ENCODE measurements at places on chromosomes 3 and 15.

GRCh38 chr15:61122647-61123375, 106.3 kb downstream of the RORA start:
- no peak for DNase-seq

- DNase-seq = no peak
Measured at GRCh38 chr15:96494505-96494904, 164.0 kb downstream of the NR2F2 start.

DNA sequence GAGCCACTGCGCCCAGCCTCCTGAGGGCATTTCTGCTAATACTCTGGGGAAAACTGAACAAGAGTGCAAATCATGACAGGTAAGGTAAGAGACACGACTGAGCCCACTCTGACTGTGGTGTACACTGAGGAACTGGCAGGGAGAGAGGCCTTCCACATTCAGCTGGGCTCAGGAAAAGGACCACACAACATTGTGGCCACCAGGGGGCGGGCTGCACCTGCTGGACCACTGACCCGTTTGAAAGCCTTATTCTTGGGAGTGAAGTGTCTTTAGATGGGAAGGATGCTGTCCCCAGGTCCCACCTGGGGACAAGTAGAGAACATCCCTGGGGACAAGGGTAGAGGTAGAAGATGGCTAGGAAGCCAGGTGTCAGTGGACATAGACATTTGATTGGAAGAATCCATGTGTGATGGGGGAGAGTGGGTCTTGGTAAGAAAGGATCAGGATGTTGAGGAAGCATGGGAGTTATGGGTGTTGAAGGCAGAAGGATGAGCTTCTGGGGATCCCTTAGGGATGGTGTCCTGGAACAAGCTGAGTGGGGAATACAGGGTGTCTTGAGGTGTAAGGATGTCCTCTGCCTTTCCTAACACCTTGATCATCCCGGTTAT, 6.2 kb upstream of the CTDSPL start:
- peak; percentile 34 for DNase-seq

DNA sequence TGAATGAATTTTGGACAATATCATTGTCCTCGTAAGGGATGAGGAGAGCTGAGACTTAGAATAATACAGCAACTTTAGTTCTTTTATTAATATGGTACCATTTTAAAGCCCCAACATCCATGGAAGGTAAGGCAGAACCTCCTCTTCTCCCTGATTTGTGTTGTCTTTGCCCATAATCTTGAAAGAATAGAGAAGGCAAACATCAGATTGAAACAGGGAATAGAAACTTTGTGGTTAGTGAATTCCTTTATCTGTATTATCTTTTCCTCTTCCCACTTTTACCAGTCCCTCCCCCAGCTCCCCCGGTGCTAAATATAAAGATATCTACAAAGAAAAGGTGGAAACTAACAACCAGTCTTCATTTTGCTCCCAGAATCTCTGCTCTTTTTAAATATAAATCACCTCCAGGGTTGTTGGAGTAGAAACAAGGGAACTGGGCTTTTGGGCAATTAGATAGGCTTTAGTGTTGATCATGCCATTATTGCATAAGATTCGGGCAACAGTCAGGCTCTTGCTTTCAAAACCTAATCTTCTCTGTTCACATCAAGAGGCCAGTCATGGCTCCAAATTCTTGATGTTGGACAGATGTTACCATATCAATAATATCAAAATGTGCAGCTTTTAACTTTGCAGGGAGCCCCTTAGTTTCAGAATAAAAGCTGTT, 32.5 kb downstream of the ITPR1 start:
- DNase-seq = no peak

DNA sequence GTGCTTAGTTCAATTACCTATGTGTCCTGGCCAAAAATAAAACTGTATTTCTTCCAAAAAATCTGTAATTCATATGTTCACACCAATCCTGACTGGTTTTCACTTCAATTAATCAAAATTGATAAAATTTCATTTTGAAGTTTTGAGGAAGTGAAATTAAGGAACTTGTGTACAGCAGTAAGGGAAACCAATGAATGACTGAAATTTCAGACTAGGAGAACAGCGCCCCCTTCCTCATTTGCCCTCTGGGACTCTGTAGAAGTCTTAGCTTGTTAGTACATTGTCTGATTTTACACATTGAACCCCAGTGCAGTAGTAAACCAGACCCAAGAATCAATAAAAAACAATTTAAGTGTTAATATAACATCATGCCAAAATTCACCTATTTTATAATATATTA, 495.3 kb upstream of the AGTR1 start:
- no peak for DNase-seq

DNA sequence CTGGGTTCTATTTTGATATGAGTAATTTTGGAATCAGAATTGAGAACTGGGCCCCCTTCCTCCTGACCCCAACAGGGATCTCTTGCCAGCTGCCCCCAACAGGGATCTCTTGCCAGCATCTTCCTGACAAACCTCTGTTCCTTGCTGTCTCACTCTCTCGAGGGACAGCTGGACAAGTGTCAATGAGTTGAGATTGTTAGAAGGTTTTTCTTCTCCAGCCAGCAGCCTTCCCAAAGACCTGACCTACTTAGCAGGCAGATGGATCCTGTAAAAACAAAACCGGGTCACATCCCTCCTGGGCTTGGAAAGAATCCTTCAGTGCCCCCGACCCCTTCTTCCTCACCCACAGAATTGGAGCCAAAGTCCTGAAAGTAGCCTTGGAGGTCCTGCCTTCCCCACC, 21.6 kb downstream of the LIMD1 start:
- no peak for DNase-seq

DNA sequence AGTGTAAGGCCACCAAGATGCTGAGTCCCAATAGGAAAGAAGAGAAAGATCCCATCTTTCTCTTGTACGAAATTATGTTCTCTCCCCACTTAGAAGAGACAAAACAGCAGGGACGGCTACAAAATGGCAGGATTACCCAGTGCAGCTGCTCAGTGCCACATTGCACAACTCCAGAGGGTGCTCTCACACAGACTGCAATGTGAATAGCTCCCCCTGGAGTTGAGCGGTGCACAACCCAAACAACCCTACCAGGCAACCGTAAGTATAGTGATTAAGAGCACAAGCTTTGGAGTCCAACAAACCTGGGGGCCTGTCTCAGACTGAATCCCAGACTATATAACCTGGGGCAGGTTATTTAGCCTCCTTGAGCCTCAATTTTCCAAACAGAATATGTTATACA, 3.1 kb upstream of the BHLHE40 start:
- no peak for DNase-seq

DNA sequence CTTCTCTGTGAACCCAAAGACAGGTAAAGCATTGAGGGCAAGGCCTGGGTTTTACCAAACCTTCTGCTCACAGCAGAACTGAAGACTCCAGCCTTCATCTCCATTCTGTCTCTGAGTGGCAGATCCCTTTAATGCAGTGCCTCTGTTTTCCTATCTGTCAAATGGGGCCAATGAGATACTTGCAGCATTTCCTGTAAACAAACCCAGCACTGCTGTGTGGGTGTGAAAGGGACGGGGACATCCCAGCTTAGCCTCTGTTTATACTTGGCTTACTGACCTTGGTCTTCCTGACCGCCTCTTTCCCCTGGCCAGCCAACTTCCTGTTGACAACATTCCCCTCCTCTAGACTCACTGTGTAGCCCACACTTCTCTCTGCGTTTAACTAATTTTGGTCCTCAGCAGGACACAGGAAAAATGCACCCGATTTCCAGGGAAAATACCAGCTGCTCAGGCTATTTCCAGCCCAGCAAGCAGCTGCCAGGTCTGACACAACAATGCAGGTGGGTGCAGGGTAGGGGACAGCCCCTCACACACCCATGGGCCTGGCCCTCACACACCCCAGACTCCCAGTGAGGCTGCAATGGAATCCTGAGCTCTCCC, 105.9 kb upstream of the HERC1 start:
- no peak for DNase-seq

DNA sequence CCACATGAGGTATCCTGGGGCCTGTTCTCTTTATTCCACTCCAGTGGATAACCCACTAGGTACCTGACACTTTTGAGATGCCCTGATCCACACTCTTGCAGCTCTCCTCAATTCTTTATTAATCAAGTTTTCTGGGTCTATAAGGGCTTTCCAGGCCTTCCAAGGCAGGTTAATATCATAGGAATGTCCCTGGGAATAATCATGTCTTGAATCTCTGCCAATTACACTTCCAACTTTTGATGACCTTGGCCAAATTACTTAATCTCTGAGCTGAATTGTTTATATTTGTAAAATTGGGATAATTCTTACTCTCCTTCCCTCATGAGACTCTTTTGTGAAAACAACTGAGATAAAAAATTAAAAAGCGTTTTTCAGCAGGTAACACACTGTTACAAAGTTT, 881.7 kb downstream of the MCTP2 start:
- DNase-seq = no peak

DNA sequence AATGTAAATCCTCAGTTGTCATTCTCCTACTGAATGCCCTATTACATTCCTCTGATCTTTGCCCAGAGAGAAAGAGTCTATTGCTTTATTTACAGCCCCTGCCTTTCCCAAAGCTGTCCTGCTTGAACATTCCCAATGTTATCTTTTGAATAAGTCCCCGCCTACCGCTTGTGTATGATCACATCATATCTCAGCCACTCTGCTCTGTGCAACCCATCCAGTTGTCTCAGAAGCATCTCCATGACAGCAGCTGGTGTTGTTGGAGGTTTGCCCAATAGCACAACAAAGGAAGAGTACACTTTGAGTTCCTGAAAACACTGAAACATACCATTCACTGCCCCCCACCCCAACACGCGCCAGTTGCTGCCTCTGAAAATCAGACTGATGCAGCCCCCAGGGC, 22.0 kb upstream of the FAM3D start:
- DNase-seq = no peak

GRCh38 chr3:59644479-59645402, 594.9 kb upstream of the CFAP20DC start:
- DNase-seq = no peak

DNA sequence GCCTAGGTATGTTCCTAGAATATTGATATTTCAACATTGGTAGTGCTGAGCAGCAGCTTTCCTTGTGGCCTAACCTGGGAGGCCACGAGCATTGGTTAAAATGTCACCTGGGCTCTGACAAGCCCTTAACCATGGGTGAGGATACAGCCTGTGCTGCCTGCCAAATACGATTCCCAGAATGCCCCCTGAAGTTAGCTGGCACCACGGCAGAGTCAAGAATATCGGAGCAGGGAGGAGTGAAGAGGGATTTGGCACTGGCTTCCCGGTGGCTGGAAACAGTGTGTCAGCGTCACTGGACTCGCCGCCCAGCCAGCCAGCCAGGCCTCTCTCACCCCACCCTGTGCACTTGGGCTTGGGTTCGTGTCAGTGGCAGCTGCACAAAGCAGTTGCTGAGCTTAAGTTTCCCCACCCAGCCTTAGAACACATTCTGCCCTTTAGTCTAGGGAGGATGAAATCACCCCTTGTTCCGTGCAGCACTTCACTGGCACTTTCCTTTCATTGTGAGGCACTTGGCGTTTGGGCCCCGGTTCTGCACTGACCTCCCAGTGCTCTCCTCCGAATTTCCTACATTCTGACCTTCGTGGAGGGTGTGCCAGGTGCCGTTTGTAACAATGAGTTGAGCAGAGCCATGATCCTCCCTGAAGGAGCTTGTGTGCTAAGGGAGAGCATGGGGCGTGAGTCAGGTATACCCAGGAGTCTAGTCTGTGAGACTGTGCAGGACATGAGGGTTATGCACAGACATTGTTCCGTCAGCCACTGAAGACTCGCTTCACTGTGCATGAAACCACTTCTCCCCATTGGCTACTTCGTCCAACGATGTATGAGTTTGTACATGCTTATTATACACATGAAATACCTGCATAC, 152.8 kb upstream of the BHLHE40 start:
- DNase-seq = peak; percentile 63

DNA sequence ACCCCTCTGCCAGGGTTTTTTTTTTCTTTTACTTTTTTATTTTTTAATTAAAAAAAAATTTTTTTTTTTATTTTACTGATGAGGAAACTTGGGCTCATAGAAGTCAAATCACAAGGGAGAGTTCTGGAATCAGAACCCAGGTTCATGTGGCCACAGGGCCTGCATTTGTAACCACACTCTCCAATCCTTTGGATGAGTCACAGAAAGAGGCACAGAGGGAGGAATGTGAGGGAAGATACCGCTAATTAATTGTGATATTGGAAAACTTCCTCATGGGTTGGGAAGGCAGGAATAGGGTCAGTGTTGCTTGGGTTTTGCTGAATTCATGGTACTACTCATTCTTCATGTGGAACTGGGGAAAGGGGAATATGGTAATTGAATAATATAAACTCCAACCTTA, 132.9 kb upstream of the SLC6A11 start:
- no peak for DNase-seq

- DNase-seq = peak; percentile 99
Measured at GRCh38 chr3:100928638-100929428, 64.4 kb downstream of the ABI3BP start.

GRCh38 chr3:135991621-135992020, 26.1 kb downstream of the PPP2R3A start:
- DNase-seq = no peak

DNA sequence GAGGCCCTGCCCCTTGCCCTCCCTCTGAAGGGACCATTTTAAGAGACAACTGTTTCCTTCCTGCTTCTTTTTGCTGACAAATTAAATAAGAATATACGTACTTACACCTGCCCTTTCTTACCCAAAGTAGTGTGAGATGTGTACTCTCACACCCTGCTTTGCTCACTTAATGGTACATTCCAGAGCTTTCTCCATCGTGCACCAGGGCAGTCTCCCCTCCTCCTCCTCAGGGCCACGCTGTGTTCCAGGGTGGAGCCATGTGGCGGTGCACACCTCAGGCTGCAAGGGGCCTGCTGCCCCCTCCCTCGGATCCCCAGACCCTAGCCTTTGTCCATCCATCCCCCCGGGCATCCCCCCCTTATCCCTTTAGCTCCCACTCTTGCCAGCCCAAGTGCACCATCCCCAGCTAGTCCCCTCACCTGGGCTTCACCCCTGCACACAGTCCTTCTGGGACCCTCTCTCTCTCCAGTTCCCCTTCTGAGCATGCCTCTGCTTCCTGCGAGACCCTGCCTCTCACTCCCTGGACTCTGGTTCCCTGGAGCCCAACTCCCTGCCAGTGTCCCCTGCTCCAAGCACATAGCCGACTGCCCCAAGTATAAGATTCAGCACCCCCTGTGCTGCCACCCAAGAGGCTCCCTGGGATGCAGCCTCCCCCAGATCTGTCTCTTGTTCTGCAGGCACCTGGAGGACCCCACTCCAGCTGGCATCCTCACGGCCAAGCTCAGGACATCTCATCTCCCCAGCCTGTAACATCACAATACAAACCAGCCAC, 89.5 kb upstream of the IQSEC1 start:
- no peak for DNase-seq

DNA sequence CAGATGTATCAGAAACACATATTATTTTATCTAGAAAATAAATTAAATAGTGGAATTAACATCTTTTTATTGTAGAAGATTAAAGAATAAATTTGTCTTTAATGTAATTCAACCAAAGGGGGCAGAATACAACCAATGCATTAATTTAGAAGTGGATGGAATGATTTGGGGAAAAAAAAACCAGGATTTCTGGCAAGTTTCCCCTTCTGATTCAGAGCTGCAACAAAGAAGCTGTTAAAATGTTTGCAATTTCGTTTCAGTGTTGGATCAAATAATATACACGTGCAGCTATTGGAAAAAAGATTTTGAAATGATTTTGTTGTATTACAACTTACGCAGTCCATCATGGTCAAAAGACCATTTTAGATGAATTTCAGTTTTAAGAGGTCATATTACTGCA, 71.6 kb upstream of the ZNF280D start:
- DNase-seq = no peak

GRCh38 chr15:29452881-29453731, 183.5 kb upstream of the NSMCE3 start:
- DNase-seq = no peak

- DNase-seq = peak; percentile 37
Measured at GRCh38 chr3:111903067-111903511, 44.0 kb downstream of the PHLDB2 start.

All from stromal cell of bone marrow (primary cell).